Stimulated activated CD8-positive, alpha-beta memory T cell treated with anti-CD3 and anti-CD28 coated beads, Interleukin-2, amount 100 ng/mL, for 1 hour (primary cell): ENCODE measurements at places on chromosomes 4 and X.

DNA sequence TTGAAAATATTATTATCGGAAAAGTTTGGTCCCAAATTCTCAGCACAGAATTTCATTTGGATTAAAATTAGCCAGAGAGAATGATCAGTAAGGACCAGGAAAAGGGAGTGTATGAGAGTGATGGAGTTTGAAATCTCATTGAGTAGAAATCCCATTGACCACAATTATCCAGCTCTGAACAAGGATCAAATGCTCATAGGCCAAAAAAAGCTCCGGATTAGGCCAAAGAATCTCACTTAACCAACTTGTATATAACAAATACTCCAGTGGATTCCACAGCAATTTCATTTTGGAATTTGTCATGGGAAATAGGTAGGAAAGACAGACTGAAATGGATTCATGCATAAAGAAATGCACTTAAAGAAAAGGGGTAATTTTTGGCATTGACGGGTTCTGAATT is 83.9 kb upstream of the SORBS2 start:
- no peak for DNase-seq

GRCh38 chr4:156718226-156718625 is 253.4 kb downstream of the PDGFC start:
- DNase-seq: no peak

DNA sequence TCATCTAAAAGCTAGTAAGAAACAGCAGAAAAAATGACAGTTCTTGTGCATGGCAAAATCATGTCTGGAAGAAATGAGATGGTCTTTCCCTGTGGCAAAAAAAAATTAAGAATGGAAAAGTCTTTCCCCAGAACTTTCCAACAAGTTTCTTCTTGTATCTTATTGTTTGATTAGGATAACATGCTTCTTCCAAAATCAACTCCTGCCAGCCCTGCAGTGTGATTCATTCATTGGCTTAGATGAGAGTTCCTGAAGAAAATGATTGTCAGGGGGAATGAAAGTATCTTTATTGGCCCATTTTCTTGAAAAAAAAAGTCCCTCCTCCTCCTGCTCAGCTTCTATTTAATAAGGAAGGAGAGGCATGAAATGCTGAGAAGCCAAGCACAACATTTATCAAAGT is 407.7 kb downstream of the ARAP2 start:
- no peak for DNase-seq

- no peak for DNase-seq
These were observed 323.4 kb downstream of the PCDH7 start for GRCh38 chr4:31043382-31044062.

DNA sequence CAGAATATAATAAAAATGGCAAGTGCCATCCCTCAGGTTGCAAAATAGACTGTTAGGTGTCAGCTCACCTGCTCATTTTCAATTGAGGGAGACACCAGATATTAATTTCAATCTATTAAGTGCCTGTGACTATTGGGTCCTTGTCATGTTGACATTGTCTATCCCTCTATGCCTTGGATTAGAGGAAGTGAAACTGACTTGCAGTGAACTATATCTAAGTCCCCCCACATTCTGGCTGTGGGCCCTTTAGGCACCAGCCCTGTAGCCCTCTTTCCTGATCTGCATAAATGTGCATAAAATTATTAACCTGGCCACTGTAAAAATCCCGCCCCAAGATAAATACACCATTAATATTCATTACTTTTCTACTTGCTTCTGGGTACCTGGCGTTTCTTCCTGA is 293.0 kb upstream of the CLNK start:
- DNase-seq: no peak

GRCh38 chr4:48275247-48275646 is 5.6 kb upstream of the TEC start:
- no peak for DNase-seq

- no peak for DNase-seq
These were observed 63.1 kb downstream of the TSC22D3 start for GRCh38 chrX:107712231-107713202.

GRCh38 chrX:43654431-43655150 is 1.5 kb upstream of the MAOA start:
- DNase-seq: peak; percentile 67

DNA sequence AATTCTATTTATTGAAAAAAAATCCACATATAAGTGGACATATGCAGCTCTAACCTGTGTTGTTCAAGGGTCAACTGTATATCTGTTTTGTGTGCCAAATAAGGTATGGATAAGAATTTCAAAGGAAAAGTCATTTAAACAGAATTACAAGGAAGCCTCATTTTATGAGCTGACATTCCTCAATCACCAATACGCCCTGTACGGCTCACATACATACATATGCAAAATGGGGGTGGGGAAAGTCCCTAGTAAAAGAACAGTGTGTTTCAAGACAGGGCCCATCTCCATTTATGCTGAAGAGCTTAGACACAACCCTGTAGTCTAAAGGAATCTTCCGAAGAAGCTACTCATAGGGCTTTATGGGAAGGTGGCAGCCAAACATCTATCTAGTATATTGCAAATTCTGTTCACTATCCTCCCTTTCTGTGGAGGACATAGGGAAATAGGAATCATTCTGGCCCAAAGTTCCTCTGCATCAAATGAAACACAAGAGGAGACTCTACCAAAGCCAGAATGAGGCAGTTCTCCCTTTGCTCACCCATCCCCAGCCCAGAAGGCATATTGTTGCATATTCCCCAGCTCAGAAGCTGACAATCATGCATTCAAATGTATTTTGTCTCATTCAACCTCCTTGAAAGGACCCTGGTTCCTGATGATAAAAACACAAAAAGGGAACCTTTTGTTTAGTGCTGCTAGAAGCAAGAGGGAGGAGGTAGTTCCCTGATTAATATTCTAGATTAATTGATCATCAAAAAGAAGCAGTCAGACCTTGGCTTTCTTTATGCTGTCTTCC is 13.7 kb upstream of the ZBTB33 start:
- no peak for DNase-seq

- DNase-seq: no peak
These were observed 18.2 kb upstream of the DDIT4L start for GRCh38 chr4:100208459-100208858.

- no peak for DNase-seq
These were observed 48.4 kb downstream of the GPC3 start for GRCh38 chrX:133937022-133937421.

DNA sequence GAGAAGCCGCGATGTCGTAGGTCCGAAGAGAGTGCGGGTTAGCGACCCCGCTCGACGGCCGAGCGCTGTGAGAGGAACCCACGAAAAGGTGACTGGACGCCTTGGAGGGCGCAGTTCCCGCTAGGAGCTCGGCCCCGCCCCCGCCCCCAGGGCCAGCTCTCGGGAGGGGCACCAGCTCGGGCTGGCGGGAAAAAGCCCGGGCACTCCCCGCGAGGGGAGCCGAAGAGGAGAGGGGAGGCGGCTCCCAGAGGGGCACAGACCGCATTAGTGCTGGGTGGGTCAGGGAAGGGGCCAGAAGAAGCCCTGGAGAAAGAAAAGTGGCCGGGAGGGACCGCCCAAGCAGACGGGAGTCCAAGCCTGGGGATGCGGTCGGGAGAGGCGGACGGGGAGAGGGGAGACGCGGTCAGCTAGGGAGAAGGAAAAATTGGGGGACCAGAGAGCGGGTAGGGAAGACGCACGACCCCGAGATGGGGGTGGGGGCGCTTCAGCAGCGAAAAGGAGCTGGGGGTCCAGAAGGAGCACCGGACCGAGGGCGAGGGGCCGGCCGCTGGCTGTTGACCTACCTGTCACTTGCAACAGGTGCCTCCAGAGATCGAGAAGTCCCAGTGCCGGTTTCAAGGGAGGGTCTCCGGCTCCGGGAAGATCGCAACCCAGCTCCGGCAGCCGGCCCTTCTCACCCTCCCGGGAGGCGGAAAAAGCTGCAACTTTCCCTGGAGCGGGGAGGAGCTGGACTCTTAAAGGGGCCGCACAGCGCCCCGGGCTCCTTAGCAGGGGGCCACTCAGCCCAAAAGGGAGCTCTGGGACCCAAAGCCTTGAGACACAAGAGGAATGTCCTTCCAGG is at the start of gene SYTL4:
Gene SYTL4, minus strand, starts transcription at position 681 of the 841 bp plus-strand sequence. CDS start 30,084 bp downstream, outside the sequence.
- DNase-seq: no peak

GRCh38 chrX:22758807-22759481 is 240.8 kb upstream of the DDX53 start:
- no peak for DNase-seq
